Brain microvascular endothelial cell (primary cell): ENCODE measurements at places on chromosomes 11 and 22.

DNA sequence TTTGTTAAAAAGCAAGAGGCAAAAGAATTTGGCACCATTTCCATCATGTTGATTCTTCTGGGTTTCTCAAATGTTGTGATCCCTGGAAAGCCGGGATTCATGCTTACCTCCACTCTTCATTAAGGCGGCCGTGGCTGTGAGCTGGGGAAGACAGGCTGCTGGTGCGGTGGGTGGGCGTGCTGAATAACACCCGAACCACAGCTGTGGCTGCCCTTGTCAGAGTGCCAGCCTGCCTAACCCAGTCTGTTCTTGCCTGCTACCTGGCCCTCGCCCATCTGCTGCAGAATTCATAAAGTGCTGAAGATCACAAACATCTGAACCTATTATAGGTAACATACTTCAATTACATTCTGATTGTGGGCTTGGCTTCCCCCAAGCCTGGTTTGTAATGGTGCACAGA lies 95.8 kb upstream of the RCN1 start:
- DNase-seq, result no peak

- no peak for DNase-seq
These were observed 8.7 kb downstream of the ME3 start for GRCh38 chr11:86663761-86664160.

DNA sequence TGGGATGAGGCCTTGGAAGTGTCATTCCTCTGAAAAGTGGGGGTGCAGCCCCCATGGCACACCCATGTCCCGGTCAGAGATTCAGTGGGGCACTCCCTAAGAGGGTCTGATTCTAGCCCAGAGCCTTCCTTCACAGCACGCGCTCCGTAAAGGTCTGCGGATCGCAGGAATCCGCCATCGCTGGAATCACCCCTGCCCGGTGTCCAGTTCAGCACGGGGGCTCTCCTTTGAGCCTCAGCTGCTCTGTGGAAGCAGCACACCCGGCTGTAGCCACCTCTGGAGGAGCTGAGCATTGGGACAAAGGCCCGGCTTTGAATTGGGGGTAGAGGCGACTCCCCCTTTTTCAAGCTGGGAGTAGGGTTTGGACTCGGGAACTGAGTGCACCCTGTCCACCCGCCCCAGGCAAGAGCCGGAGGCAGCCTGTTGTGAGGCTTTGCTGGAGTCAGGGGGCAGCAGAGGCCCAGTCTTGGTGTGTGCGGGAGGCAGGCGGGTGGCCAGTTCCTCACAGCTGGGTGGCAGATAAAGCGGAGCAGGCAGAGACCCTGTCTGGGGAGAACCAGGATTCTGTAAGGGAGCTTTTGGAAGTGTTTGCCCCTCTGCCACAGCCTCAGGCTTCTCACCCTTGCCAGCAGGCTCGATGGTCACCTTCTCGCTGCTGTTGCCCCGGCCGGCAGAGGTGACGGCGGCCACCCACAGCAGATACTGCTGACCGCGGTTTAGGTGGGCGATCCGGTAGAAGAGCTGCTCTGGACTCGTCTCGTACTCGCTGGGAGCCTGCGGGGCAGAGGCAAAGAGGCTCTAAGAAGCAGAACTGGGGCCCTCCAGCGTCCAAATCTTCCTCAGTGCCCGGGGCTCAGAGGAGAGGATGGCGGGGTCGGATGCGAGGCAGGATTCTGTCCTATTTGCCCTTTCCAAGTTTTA lies 115.9 kb downstream of the CEP164 start:
- DNase-seq, result peak; percentile 26

GRCh38 chr11:18468961-18469360 lies 13.3 kb downstream of the LDHAL6A start:
- DNase-seq, result no peak

GRCh38 chr11:113572136-113572735 lies 97.0 kb upstream of the DRD2 start:
- no peak for DNase-seq

DNA sequence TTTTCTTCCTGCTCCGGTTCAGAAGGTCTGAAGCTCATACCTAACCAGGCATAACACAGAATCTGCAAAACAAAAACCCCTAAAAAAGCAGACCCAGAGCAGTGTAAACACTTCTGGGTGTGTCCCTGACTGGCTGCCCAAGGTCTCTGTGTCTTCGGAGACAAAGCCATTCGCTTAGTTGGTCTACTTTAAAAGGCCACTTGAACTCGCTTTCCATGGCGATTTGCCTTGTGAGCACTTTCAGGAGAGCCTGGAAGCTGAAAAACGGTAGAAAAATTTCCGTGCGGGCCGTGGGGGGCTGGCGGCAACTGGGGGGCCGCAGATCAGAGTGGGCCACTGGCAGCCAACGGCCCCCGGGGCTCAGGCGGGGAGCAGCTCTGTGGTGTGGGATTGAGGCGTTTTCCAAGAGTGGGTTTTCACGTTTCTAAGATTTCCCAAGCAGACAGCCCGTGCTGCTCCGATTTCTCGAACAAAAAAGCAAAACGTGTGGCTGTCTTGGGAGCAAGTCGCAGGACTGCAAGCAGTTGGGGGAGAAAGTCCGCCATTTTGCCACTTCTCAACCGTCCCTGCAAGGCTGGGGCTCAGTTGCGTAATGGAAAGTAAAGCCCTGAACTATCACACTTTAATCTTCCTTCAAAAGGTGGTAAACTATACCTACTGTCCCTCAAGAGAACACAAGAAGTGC lies 661 bp upstream of the MALAT1 start:
- DNase-seq, result peak; percentile 14

DNA sequence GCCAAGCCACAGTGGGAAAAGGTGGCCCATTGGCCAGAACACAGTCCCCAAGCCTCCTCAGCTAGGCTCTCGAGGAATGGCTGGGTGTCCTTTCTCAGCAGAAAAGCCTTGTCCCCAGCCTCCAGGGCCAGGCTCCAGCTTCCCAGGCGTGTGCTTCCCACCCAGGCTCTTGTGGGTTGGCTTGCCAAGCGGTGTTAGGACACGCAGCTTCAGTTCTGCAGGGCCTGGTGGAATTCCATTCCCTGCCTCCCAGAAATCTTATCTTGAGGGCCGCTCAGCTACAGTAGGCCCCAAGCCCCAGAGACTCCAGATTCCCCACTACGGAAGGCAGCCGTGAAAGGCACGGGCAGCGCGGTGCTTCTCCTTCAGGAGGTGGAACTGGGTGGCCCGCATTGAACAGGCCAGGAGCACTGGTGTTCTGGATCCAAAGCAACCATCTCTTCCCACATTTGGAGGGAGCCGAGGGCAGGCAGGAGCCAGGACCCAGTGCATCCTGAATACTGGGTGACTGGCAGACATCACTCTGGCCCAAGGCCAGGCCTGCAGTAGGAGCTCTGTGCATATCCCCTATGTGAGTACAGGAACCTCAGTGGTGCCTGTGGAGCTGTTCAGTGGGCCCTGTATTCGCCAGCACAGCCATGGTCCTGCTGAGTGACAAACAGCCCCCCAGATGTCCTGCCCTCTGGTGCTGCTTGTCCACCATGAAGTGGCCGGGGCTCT lies 16.7 kb upstream of the KCNQ1OT1 start:
- no peak for DNase-seq

- no peak for DNase-seq
These were observed 16.6 kb downstream of the CRELD2 start for GRCh38 chr22:49934891-49935557.

DNA sequence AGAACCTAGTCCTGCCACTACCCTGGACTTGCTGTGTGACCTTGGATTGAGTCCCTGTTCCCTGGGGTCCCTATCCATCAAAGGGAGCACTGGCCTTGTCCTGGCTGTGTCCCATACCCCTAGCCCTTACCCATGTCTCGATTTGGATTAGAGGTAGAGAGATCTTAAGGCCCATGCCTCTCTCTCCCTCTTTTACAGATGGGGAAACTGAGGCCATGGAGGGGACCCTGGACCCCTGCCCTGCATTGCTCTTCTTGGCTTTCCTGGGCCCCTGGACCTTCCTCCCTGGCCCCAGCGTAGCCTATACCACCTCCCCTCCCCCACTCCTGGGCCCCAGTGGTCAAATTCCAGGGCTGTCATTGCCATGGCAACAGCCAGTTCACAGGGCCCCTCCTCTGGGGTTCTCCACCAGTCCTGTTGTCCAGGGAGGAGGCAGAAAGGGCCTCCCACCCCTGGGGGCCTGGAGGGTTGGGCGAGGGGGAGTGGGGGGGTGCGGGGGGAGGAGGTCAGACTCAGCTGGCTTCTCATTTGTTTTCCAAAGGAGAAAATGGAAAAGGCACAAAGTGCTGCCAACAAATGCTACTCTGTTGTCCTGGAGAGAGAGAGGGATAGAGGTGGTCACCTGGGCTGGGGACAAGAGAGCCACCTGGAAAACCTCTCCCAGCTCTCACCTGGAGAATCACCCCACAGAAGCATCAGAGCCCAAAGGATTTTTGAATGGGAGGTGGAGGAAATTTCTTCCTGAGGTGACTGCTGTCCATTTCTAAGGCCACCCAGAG lies 23.3 kb downstream of the ARHGEF17 start:
- peak; percentile 50 for DNase-seq

DNA sequence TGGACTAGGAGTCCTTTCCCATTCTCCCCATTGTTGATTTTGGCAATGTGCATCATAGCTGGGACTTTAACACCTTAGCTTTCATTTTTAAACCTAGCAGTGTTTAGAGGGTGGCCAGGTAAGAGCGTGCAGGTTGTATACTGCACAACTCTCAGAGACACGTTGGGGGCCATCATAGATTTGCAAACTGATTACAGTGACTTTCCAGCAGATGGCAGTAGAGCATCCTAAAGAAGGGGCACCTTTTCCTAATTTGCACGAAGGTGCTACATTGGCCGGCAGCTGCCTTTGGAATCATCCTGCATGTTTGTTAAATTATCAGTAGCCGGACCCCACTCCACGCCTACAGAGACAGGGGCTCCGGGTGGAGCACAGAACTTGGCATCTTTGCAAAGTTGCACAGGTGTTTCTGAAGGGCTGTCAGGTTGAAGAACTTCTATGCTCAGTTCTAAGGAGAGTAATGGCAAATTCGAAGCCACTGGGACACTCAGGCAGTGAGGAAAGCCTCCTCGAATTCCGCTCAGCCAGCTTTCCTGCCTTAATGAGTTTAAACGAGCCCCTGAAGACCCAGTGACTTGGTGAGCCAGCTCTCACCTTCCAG lies 7.7 kb downstream of the LHFPL7 start:
- DNase-seq, result no peak

DNA sequence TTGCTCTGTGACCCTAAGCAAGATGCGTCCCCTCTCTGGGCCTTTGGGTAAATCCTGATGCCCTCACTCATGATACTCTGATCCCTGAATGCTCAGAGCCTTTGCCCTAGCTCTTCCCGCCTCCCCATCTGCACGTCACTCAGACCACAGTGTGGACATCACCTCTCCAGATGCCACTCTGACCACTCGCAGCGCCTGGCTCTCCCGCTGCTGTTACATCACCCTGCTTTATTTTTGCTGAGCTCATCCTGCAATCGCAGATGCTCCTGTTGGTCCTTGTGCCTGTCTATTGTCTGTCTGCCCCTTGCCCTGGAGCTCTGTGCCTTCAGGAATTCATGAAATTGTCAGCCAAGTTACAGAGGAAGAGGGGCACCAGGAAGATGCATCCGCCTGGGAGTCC lies 5.5 kb downstream of the OSM start:
- no peak for DNase-seq

GRCh38 chr11:47192111-47192510 lies 5.9 kb upstream of the PACSIN3 start:
- DNase-seq, result no peak

GRCh38 chr11:65096926-65097325 lies 912 bp downstream of the VPS51 start:
- DNase-seq, result no peak

DNA sequence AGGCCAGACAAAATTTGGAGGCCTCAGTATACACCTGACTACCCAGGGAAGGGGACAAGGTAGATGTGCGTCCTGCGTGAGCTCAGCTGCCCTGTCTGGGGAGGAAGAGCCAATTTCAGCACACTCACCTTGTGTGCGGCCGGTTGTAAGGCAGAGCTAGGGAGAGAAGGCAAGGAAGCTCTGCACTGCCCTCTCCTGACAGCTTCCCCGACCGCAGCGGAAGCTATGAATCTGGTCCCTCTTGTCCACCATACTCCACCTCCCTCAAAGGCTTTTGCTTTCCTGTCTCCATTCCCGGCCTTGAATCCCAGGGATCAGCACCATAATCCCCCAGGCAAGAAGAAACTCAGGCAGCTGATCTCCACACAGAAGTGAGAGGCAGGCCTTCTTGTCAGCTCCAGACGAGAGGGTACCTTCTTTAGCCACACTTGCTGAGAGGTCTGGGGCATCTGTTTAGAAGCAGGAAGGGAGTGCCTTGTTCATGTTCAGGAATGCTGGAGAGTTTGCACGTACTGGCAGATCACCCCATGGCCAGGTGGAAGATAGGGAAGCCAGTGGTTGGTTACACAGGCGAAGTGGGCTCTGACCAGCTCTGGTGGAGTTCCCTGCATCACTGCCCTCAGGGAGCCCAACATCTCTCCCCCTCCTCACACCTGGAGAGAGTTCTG lies 62.5 kb downstream of the FEZ1 start:
- DNase-seq, result peak; percentile 50

- DNase-seq, result peak; percentile 27
These were observed at the start of gene ASRGL1 for GRCh38 chr11:62337303-62338181. Gene ASRGL1 (plus strand): TSS chr11:62337448. CDS start chr11:62337978, 530 bp downstream.

- DNase-seq, result no peak
These were observed 80.5 kb downstream of the GRAMD1B start for GRCh38 chr11:123510579-123510905.

DNA sequence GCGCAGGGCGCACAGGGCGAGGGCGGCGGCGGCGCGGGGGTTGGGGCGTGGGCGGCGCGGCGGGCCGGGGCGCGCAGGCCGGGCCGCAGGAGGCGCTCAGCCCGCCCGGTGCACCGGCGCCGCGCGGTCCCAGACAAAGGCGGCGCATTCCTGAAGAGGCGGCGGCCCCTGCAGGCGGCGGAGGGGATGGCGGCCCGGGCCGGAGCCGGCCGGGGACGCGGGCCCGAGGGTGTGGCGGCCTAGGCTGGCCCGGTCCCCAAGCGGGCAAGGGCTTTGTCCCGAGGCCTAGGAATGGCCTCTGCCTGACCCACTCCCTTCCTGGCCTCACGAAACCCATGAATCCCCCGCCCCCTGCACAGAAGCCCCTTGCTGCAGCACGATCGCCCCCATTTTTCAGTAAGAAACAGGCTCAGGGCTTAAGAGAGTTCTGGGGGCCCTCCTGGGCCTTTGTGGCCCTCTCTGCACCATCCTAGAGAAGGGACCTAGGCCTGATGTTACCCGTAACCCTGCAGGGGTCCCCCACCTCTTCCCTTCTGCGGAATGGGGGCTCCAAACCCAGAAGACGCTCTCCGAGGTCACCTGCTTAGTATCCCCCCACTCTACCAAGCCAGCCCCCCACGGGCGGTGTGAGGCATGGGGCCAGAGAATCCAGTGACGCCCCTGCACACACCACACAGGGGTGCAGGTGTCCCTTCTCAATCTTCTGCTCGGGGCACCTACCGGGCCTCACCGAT lies at the start of gene RTN4R:
RTN4R (minus strand) TSS at position 40 of the 734 bp plus-strand sequence. CDS start 226 bp downstream, outside the sequence.
- no peak for DNase-seq

DNA sequence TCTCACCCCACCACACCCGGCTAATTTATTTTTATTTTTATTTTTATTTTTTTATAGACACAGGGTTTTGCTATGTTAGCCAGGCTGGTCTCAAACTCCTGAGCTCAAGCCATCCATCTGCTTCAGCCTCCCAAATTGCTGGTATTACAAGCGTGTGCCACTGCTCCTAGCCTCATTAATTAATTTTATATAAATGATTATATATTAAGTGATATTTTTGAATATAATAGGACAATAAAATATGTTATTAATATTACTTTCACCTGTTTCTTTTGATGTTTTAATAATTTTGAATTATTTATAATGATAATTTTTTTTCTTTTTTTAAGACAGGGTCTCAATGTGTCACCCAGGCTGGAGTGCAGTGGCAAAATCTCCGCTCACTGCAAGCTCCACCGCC lies 2.2 kb upstream of the SEC14L4 start:
- DNase-seq, result no peak

- DNase-seq, result no peak
These were observed 118.8 kb downstream of the RRAS2 start for GRCh38 chr11:14240221-14240620.
